NCI-H1436 (cell line): ENCODE measurements at places on chromosomes 5 and 9.

DNA sequence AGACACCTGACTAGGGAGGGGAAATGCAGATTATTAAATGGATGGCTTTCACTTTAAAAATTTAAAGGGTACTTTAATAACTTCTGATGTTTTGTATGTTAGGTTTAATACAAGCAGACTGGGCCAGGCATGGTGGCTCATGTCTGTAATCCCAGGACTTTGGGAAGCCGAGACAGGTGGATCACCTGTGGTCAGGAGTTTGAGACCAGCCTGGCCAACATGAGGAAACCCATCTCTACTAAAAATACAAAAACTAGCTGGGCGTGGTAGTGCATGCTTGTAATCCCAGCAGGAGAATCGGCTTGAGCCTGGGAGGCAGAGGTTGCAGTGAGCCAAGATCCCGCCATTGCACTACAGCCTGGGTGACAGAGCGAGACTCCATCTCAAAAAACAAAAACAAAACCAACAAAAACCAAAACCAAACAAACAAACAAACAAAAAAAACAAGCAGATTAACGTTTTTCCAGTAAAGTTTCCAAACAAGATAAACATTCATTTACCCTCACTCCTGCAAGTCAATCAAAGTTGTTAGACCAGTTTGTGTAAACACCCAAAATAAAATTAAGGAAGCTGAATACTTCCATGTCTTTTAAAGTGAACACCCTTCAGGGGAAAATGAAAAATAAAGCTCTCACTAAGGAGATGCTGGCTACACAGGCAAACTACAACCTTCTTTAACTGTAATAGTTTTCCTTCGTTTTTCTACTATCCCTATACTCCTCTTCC lies 14.1 kb downstream of the ETF1 start:
- DNase-seq, result no peak

- DNase-seq, result no peak
These were observed 128.6 kb downstream of the KCNIP1 start for GRCh38 chr5:170632266-170632984.

GRCh38 chr5:149268928-149269557 lies 2.6 kb upstream of the AFAP1L1 start:
- DNase-seq, result peak; percentile 42

- no peak for DNase-seq
These were observed 9.4 kb upstream of the C5orf15 start for GRCh38 chr5:133977858-133978257.

DNA sequence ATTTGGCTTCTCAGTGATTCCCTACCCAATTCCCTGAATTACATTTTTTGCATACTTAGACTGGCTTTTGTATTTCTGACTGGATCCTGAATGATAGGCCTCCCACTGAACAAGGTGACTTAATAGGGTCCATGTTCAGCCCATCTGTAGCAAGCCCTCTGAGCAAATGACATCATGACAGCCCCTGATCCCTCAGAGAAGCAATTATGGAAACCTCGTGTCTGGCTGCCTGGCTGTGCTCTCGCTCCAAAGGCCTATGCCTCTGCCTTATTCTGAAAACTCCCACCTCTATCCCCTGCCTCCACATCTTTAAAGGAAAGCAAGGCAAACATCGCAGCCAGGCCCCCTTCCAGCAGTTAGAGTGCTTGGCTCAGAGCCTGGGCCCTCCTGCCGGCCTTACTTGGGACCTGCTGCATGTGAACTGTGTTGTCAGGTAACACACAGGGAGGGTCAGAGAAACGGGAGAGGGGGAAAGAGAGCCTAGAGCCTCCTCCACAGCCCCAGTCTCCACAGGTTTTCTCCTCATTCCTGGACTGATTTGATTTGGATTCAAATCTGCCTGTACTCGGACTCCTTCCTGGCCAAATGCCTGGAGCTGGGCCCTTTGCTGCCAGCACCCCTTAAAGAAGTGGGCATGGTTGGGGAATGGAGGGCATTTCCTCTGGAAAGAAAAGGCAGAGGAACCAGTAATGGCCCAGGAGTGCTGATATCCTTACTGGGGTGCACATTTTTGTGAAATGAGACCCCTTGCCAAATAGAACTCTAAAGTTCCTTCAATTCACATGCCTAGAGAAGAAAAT lies 3.8 kb downstream of the DCANP1 start:
- DNase-seq, result no peak
